ENCODE measurements at places on chromosomes 7 and 10.
A peak's percentile ranks its signal among the peaks of the same experiment; 100 is the strongest.

DNA sequence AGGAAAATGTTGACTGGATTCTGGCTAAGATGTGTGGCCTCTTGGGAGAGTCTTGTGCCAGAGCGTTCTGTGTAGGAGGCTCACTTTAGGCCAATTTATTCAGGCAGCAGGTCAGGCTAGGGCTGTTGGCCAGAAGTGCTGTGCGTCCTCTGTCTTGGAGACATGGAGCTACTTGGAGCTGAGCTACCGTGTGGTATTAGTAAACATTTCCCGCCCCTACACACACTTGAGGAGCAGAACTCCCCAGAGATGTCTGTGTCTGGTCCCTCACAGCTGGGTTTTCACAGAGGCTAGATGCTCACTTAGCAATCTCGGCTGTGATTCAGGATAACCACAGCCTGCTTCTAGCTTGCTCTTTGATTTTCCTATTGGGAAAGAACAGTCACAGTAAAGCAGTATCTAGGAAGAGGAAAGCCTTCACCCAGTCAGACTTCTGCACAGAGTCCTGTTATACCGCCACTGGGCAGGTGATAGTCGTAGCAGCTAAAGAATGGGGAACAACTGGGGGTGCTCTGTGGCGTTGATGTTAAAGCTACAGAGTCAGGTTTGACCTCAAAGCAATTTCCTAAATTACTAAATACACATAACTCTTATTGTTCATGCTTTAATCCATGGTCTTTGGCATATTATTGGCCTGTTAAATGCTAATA lies 86.7 kb downstream of the MDFIC start:
- no peak for DNase-seq

- DNase-seq = peak; percentile 69
Measured at GRCh38 chr10:103278862-103279298, 1.9 kb downstream of the INA start.

DNA sequence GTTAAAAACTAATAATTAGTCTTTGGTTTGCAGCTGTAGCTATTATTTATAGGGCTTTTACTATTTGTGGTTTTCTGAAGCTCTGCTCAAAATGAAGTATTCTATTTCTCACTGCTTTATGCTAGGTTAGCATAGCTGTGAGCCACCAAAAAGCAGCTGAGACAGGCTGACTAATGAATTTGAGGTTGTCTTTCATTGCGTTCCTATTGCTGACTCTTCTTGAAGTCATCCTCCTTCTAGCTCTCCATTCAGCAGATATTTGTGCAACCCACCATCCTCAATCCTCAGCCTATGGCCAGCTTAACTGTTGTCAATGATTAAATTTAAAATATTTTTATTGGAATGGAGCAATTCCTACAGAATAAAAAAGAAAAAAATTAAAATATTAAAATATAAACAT lies 2.1 kb upstream of the RALA start:
- DNase-seq = no peak

DNA sequence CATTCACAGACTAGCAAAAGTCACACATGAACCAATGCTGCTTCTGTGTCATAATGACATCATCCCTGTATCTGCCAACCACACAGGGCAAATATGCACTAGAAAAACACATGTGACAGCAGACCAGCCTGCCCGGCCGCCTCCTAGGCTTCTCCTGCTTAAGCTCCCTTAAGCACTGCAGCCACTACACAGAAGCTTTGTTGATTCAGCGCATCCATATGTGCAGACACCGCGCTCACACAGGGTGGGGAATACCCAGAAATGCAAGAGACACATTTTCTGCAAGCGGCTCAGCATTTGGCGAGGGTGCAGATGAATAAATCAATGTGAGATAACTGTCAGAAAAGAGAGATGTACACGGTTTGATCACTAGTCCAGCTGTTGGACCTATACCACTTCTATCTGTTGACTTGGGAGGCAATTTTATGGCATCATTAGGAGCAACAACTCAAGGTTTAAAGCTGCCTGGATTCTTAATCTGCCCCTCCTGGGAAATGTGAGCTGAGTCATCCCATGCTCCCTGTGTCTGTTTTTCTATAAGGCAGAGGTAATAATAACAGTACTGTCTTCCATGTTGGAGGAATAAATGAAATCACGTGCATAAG lies 33.4 kb downstream of the CPXM2 start:
- DNase-seq = no peak

GRCh38 chr7:18390535-18390907 lies 105.0 kb upstream of the HDAC9 start:
- DNase-seq = no peak

GRCh38 chr10:91771907-91772306 lies 26.3 kb upstream of the TNKS2 start:
- DNase-seq = no peak

GRCh38 chr7:1819259-1819841 lies 149.3 kb downstream of the ELFN1 start:
- DNase-seq = no peak

- no peak for DNase-seq
Measured at GRCh38 chr10:95693071-95693667, 558 bp downstream of the TCTN3 start.

GRCh38 chr10:61951144-61951483 lies 49.6 kb downstream of the ARID5B start:
- DNase-seq = no peak

DNA sequence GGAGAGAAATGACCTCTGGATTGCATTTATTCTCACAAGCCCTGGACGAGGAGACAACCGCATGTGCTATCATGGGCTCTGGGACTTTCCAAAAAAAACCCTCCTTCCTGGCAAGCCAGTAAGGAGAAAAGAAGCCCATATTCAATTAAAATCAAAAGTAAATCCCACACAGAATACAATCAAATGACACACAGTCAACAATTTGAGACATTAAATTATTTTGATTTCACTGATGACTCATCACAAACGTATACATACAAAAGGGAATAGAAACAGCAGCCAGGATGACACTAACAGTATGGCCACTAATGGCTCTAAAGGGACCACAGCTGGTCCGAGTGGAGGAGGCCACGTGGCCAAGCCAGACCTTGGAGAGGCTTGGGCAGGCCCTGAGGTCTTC lies 24.9 kb downstream of the LRRC20 start:
- DNase-seq = no peak

GRCh38 chr7:73715648-73716317 lies 3.7 kb downstream of the STX1A start:
- DNase-seq = no peak

DNA sequence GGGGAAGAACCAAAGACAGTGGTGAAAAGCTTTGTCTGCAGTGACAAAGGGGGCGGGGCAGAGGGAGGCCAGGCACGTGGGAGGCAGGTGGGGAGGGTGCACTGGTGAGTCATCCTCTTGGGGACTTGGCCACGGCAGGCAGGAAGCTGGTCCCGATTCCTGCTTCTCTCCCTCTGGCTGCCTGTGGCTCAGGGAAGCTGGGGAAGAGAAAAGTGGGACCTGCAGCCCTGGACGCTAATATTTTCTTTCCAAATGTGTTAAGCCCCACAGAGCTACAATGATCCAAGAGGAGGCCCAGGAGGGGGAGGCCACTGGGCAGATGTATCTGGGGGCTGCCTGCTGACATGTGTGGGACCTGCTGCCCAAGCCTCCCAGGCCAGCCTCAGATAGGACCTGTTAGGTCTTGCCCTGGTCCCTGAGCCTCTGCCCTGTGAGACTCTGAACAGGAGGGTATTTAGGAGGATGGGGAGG lies 231.8 kb downstream of the KCNMA1 start:
- peak; percentile 34 for DNase-seq

GRCh38 chr7:152076940-152077933 lies 51.8 kb downstream of the GALNT11 start:
- no peak for DNase-seq

- DNase-seq = no peak
Measured at GRCh38 chr10:21297603-21298383, 227.7 kb downstream of the SKIDA1 start.

GRCh38 chr10:85420501-85421191 lies 945.9 kb downstream of the GRID1 start:
- DNase-seq = no peak

DNA sequence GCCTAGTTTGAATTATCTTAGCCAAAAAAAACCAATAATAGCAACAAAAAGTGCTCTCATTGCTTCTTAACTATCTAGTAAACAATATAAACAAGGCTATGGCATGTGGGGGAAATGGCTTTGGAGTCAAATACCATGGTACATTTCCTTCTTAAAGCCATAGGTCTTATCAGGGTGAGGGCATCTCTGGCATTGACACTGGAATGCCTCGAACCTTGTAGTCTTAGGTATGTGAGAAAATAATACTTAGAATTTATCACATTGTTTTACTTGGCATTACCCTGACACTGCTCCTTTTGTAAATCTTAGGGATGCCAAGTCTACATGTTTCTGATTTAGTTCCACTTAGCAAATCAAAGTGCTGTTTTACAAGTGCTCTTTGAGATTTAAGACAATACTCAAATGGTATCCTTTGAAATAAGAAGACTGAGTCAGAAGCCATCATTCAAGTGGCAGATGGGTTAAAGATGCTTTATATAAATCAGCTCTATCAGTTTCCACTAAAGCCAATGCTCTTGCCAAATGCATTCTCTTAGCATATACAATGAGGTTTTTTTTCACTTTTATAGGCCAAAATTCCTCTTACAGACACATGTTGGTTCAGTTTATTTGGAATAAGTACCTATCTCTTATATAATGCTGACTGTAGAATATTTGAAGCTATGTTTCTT lies 155.2 kb downstream of the HPSE2 start:
- no peak for DNase-seq

- DNase-seq = no peak
Measured at GRCh38 chr10:94423627-94424026, 21.3 kb downstream of the TBC1D12 start.

GRCh38 chr10:60480865-60481563 lies 91.3 kb upstream of the ANK3 start:
- no peak for DNase-seq
